LoVo (cell line): ENCODE measurements at places on chromosomes 3 and 15.
A peak's percentile ranks its signal among the peaks of the same experiment; 100 is the strongest.

DNA sequence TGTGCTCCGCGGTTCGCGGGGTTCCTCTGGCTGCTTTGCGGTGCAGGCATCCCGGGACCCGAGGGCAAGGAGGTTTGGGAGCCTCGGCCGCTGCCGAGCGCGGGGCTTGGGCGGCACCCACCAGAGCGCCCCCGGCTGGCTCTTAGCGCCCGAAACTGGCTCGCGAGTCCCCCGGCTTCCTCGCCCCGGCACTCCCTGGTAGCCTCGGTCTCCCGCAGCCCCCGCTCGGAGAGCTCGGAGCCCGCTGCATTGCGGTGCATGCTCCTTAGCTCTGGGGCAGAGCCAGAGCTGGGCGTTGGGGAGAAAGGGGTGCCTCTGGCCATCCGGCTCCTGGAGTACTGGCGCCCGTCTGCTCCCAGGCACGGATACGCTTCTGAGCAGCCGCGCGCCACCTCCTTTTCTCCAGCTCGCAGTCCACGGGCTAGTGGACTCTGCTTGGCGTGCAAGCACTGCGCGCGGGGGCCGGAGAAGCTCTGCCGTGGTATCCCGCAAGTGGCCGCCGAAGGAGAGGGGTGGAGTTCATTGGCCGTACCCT lies 753 bp downstream of the EPHB1 start:
- no peak for DNase-seq

DNA sequence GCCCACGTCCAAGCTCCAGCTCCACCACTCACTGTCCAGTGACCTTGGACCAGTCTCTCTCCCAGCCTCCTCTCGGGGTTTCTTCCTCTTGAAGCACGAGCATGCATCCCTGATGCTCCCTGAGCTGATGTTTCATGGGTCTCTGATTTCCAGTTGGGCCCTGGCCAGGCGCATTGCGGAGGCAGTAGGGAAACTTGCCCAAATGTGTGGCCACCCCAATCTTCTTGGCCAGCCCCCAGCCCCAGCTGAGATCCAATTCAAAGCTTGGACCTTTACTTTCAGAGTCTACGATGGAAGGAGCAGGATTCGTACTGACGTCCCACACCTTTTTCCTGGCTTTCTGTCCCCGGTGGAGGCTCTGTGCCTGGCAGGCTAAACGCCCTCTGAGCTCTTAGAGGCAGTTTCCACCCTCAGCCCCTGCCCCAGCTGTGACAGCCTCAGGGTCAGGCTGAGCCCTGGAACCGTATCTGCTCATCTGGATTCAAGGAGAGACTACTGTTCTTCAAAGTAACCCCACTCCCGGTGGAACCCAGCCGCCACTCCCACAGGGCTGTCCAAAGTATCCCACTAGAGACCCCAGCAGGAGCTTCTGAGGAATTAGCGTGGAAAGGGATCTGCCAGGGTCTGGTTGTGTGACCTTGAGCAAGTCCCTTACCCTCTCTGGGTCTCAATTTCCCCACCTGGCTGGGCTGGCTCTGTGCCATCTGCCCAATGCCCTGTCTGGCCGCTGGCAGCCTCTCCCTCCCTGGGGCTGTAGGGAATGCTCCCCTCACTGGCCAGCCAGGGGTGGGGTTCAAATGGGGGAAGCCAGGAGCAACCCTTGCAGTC lies 37.4 kb downstream of the CPN2 start:
- DNase-seq = no peak

DNA sequence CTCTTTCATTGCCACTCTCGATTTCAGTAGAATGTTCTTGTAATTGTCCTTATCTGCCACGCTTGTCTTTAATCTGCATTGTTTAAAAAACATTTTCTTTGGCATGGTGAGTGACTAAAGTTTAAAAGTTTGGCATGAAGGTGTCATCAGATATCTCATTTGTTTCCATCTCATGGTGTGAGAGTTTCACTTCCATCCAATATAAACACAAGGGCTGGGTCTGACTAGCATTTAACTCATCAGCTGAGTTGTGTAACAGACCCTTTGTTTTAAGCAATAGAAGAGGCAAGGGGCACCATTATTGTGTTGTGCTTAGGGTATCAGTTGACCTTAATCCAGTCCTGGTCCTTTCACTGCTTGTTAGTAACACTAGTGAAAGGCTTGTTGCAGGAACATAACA lies 49.9 kb upstream of the IL12A start:
- no peak for DNase-seq

GRCh38 chr3:196650740-196651311 lies 11.3 kb downstream of the NRROS start:
- peak; percentile 48 for DNase-seq

- no peak for DNase-seq
These were observed 348.3 kb downstream of the MFSD1 start for GRCh38 chr3:159150180-159150579.
